ENCODE measurements at places on chromosomes 7 and 10.

- DNase-seq = peak; percentile 55
Observed at GRCh38 chr10:94320285-94320914, 42.3 kb downstream of the NOC3L start.

GRCh38 chr7:106493041-106493731 is 167.8 kb downstream of the CCDC71L start:
- no peak for DNase-seq

GRCh38 chr10:5507649-5508131 is 8.3 kb upstream of the CALML5 start:
- DNase-seq = no peak

- no peak for DNase-seq
Observed at GRCh38 chr7:148058092-148058491, 532.5 kb upstream of the C7orf33 start.

- no peak for DNase-seq
Observed at GRCh38 chr7:2717293-2718261, 29.6 kb downstream of the AMZ1 start.

Data from AG08395 (cell line).